ENCODE measurements at places on chromosomes 12 and 14.

DNA sequence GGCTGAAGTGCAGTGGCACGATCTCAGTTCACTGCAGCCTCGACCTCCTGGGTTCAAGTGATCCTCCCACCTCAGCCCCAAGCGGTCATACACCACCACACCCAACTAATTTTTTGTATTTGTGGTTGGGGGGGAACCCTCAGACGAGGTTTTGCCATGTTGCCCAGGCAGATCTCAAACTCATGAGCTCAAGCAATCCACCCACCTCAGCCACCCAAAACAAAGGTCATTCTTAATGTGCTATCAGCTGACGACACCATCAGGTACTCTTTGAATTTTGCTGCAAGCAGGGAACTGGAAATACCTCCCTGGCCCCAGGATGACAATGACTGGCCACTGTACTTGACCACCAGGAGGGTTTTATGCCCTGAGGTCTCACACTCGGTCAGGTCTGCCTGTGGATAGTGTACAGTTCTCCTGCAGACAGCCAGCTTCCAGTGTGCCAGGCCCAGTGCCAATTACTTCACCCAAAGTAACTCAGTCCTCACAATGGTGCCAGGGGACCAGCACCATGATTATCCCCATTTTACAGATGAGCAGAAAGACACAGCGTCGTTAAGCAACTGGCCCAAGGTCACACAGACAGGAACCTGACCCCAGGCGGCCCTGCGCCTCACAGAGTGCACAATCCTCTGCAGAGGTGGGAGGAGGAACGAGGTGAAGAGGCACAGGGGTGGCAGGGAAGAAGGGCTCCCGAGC lies 42.9 kb downstream of the ITPK1 start:
- DNase-seq = no peak

- no peak for DNase-seq
Observed at GRCh38 chr14:45298423-45299117, 45.6 kb upstream of the MIS18BP1 start.

DNA sequence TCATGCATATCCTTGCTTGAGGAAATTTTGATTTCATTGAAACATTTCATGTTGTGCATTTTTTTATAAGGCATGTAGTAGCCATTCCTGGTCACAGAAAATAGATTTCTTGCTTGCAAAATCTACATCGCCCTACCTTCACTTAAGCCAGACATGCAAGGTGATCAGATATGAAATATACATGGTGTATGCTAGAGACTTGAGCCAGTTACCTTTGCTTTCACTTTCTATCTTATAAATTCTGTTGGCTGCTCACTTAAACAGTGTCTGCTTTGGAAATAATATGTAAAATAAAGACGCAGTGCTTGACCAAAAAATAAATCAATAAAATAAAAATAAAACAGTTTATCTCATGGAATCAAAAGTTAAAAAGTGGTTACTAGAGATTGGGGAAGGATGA lies 136.5 kb downstream of the LRFN5 start:
- no peak for DNase-seq

GRCh38 chr12:121238604-121239350 lies 28.8 kb downstream of the P2RX4 start:
- DNase-seq = no peak

Data from stimulated activated CD4-positive, alpha-beta T cell treated with anti-CD3 and anti-CD28 coated beads, Interleukin-1b, Interleukin-23, amount 100 ng/mL, for 48 hours (primary cell).